Endothelial cell of umbilical vein (primary cell): ENCODE measurements at places on chromosomes 12 and 14.
A peak's percentile ranks its signal among the peaks of the same experiment; 100 is the strongest.

- no peaks in the 10 kb centered on the region for H3K36me3 ChIP-seq
- H3K27ac ChIP-seq, result no peak overlapping the region
- no peaks in the 10 kb centered on the region for H3K27me3 ChIP-seq
- DNase-seq, result no peak
- no peak overlapping the region for H3K4me3 ChIP-seq
- H3K4me1 ChIP-seq, result no peaks in the 10 kb centered on the region
Observed at GRCh38 chr14:41824441-41824840, 217.8 kb downstream of the LRFN5 start.

- no peak overlapping the region for H3K4me3 ChIP-seq
- peak; percentile 12 for DNase-seq
- H3K36me3 ChIP-seq, result no peaks in the 10 kb centered on the region
Observed at GRCh38 chr12:29957835-29958234, 174.1 kb upstream of the TMTC1 start.

DNA sequence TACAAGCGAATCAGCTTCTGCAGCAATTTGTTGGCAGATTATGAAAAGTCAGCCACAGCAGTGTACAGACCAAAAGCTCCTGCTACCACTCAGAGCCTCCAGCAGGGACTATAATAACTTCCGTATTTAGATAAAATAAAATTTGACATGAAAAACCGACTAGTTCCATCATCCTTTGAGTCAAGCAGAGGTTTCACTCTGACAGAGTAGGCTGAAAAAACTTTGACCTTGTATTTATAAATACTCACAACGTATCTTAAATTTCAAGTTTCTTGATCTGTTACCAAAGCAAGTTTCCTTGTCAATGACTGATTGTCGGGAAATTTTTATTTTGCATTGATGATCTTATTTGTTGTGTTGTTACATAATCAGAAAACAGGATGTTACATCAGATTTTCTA, 283.4 kb downstream of the DAD1 start:
- H3K27me3 ChIP-seq, result peaks cover 28% of the 10 kb centered on the region
- no peak overlapping the region for H3K27ac ChIP-seq
- no peak overlapping the region for H3K4me3 ChIP-seq
- DNase-seq, result no peak
- H3K4me1 ChIP-seq, result no peaks in the 10 kb centered on the region
- H3K36me3 ChIP-seq, result no peaks in the 10 kb centered on the region

- H3K36me3 ChIP-seq, result no peaks in the 10 kb centered on the region
- DNase-seq, result no peak
- no peaks in the 10 kb centered on the region for H3K27me3 ChIP-seq
Observed at GRCh38 chr12:90008277-90008676, 299.6 kb upstream of the ATP2B1 start.

DNA sequence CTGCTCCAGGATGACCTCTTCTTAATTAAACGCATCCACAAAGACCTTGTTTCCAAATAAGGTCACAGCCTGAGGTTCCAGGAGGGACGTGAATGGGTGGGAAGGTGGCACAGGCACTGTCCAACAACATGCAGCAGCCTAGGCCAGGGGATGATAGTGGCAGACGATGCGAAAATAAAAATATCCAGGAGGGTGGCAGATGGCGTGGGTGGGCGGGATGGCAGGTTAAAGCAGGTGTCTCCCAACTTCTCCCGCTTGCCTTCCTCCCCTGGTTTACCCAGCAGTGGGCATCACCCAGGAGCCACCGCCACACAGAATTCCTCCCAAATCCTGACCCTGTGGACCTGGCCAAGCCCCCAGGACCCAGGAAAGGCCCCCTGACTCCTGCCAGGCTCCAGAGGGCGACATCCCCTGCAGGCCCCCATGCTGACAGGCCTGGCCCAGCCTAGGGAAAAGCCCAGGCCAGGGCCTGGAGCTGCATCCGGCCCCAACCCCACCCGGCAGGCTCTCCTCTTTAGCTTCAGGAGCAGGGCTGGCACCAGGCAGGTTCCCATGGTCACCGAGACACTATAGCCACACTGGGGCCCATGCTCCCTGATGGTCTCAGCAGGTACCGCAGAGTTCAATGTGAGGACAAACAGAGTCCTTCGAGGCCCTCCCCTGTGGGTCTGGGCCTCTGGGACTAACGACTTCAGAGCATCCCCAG, 9.7 kb downstream of the NCOR2 start:
- H3K27me3 ChIP-seq, result no peaks in the 10 kb centered on the region
- no peak overlapping the region for H3K27ac ChIP-seq
- no peaks in the 10 kb centered on the region for H3K36me3 ChIP-seq
- no peak for DNase-seq
- no peak overlapping the region for H3K4me3 ChIP-seq

DNA sequence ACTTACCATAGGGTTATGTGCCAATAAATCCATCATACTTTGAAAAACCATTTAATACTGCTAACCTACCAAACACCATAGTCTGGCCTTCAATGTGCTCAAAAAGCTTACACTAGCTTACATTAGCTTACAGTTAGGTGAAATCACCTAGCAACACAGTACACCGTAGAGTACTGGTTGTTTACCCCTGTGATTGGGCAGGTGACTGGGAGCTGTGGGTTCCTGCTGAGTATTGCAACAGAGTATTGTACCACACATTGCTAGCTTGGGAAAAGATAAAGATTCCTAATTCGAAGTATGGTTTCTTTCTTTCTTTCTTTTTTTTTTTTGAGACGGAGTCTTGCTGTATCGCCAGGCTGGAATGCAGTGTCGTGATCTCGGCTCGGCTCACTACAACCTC, 5.6 kb downstream of the ATP5MC2 start:
- no peak overlapping the region for H3K4me3 ChIP-seq
- H3K27me3 ChIP-seq, result no peaks in the 10 kb centered on the region
- H3K36me3 ChIP-seq, result peaks cover 11% of the 10 kb centered on the region
- peaks cover 14% of the 10 kb centered on the region for H3K4me1 ChIP-seq
- DNase-seq, result no peak

DNA sequence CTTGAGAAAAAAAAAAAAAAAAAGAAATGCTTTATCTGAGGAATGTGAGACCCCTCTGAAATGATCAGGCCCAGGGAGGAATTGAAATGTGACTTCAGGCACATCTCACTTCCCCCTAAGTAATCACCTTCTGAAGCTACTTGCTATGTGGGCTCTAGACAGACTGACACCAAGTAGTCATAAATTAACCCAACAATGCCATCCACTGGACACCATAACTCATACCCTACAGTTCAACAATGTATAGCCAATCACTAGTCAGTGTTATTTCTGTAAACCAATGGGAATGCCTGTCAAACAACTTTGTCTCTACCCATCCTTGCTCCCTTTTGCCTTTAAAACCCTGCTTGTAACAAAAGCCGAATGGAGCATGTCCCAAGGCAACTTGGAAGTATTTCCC, 182.7 kb upstream of the TMPO start:
- H3K4me3 ChIP-seq, result no peak overlapping the region
- H3K4me1 ChIP-seq, result no peaks in the 10 kb centered on the region
- H3K36me3 ChIP-seq, result no peaks in the 10 kb centered on the region
- no peak for DNase-seq
- no peaks in the 10 kb centered on the region for H3K27me3 ChIP-seq

- H3K36me3 ChIP-seq, result no peaks in the 10 kb centered on the region
- H3K27me3 ChIP-seq, result no peaks in the 10 kb centered on the region
- H3K4me3 ChIP-seq, result no peak overlapping the region
- H3K27ac ChIP-seq, result no peak overlapping the region
Observed at GRCh38 chr12:118055144-118055557, 5.8 kb downstream of the WSB2 start.

GRCh38 chr12:12626471-12626870, 14.8 kb downstream of the CREBL2 start:
- H3K36me3 ChIP-seq, result no peaks in the 10 kb centered on the region
- H3K4me1 ChIP-seq, result no peaks in the 10 kb centered on the region
- no peaks in the 10 kb centered on the region for H3K27me3 ChIP-seq
- DNase-seq, result no peak

GRCh38 chr12:62658910-62659309, 192.3 kb downstream of the MON2 start:
- H3K4me3 ChIP-seq, result no peak overlapping the region
- no peaks in the 10 kb centered on the region for H3K27me3 ChIP-seq
- peak; percentile 49 for DNase-seq
- no peaks in the 10 kb centered on the region for H3K36me3 ChIP-seq

- H3K4me1 ChIP-seq, result no peaks in the 10 kb centered on the region
- no peaks in the 10 kb centered on the region for H3K36me3 ChIP-seq
- no peaks in the 10 kb centered on the region for H3K27me3 ChIP-seq
- H3K4me3 ChIP-seq, result no peak overlapping the region
- no peak for DNase-seq
- no peak overlapping the region for H3K27ac ChIP-seq
Observed at GRCh38 chr12:112741106-112741505, 50.4 kb upstream of the RPH3A start.

DNA sequence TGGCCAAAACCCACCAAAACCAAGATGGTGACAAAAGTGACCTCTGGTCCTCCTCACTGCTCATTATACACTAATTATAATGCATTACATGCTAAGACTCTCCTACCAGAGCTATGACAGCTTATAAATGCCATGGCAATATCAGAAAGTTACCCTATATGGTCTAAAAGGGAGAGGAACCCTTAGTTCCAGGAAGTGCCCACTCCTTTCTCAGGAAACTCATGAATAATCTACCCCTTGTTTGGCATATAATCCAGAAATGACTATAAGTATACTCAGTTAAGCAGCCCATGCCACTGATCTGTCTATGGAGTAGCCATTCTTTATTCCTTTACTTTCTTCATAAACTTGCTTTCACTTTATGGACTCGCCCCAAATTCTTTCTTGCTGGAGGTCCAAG, 43.0 kb upstream of the FUT8 start:
- H3K4me3 ChIP-seq, result no peak overlapping the region
- H3K4me1 ChIP-seq, result no peaks in the 10 kb centered on the region
- no peaks in the 10 kb centered on the region for H3K36me3 ChIP-seq
- no peaks in the 10 kb centered on the region for H3K27me3 ChIP-seq
- DNase-seq, result no peak

GRCh38 chr12:92769124-92769901, 66.5 kb downstream of the PLEKHG7 start:
- H3K27ac ChIP-seq, result peak overlapping the region; percentile 61
- H3K4me3 ChIP-seq, result no peak overlapping the region
- H3K4me1 ChIP-seq, result peaks cover 28% of the 10 kb centered on the region
- no peaks in the 10 kb centered on the region for H3K27me3 ChIP-seq
- H3K36me3 ChIP-seq, result no peaks in the 10 kb centered on the region

- H3K27ac ChIP-seq, result no peak overlapping the region
- no peaks in the 10 kb centered on the region for H3K4me1 ChIP-seq
- peaks cover 2% of the 10 kb centered on the region for H3K27me3 ChIP-seq
Observed at GRCh38 chr14:58920230-58920629, 268.2 kb upstream of the DAAM1 start.

GRCh38 chr12:23084236-23084995, 459.4 kb downstream of the ETNK1 start:
- peak overlapping the region; percentile 60 for H3K27ac ChIP-seq
- H3K27me3 ChIP-seq, result no peaks in the 10 kb centered on the region
- H3K36me3 ChIP-seq, result no peaks in the 10 kb centered on the region
- peaks cover 25% of the 10 kb centered on the region for H3K4me1 ChIP-seq

DNA sequence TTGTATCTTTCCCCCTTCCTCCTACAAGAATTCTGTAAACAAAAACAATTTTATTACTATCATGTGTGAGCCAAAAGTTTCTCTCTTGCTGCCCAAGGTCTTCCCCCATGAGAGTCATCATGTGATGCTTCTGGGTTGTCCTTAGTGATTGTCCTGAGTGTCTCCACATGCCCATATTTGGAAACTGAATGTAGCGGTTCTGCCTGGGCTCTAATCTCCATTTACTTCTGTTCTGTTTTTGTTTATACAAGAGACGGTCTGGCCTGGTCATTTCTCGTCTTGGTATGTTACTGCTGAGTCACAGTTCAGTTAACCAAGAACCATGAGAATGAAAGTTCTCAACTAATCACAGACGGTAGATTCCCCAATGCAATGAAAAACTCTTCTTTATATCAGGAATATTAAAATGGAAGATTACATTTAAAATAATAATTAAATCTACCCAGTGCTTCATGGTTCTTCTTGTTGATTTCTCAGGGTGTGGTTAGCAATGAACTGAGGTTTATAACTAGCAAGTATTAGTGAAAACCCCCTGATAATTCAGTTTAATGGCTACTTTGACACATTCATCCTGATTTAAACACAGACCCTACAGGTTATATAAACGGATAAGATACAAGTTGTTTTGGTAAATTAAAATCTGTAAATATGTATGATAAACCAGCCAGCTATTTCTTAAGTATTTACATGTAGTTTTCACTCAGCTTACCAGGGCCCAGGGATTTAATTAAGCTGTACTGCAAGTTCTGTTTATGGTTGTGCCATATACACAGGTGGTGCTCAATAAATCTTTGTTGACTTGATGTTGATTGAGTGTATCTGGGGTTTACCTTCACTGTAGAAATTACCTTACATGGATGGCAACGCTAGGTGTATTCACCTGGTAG, 81.1 kb downstream of the PELI2 start:
- H3K4me1 ChIP-seq, result peaks cover 19% of the 10 kb centered on the region
- no peaks in the 10 kb centered on the region for H3K27me3 ChIP-seq
- peak overlapping the region; percentile 88 for H3K27ac ChIP-seq

DNA sequence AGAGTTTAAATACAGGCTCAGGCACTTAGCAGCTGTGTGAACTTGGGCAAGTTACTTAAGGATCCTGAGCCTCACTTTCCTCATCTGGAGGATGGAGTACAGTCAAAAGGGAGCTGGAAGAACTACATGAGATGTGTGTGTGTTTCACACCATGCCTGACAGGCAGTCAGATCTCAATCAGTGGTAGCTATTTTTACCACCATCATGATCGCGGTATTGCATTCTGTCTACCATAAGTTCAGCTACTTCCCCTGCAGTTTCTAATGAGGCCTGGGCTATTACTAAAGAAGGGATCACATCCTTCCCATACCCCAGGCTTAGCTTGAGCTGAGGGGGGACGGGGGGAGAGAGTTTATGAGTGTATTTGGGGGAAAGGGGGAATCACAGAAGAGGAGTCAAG, 7.0 kb downstream of the AQP6 start:
- H3K36me3 ChIP-seq, result no peaks in the 10 kb centered on the region
- peaks cover 14% of the 10 kb centered on the region for H3K4me1 ChIP-seq
- no peaks in the 10 kb centered on the region for H3K27me3 ChIP-seq
- DNase-seq, result no peak
- no peak overlapping the region for H3K4me3 ChIP-seq

DNA sequence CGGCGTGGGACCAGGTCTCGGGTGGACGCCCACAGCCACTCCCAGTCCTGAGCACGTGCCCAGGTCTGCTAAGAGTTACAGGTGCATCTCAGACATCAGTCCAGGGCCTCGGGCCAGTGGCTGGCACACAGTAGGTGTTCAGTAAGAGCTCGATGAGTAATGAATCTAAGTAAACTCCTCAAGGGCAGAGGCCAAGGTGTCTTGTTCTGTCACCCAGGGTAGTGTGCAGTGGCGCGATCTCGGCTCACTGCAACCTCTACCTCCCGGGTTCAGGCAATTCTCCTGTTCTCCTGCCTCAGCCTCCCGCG, 11.2 kb downstream of the TTC7B start:
- peak overlapping the region; percentile 96 for H3K27ac ChIP-seq
- H3K27me3 ChIP-seq, result no peaks in the 10 kb centered on the region
- peaks cover 54% of the 10 kb centered on the region for H3K4me1 ChIP-seq
- no peaks in the 10 kb centered on the region for H3K36me3 ChIP-seq
- no peak for DNase-seq
- H3K4me3 ChIP-seq, result no peak overlapping the region
